CD4-positive, CD25-positive, alpha-beta regulatory T cell (primary cell): ENCODE measurements at places on chromosomes 3 and 15. TPM values are rescaled to one million over a fixed set of nuclear protein-coding genes. Genes with fewer than 3 reads are reported as not detected.

NOX5 gene
- polyA plus RNA-seq, result not detected

CCNB2 gene
- polyA plus RNA-seq, result 15.9 TPM

ABHD17C gene
- 0.32 TPM for polyA plus RNA-seq

GOLGA6L10 gene
- 0.06 TPM for polyA plus RNA-seq

ISLR2 gene
- polyA plus RNA-seq, result not detected

AADACL2 gene
- not detected for polyA plus RNA-seq

LMCD1 gene
- 27.7 TPM for polyA plus RNA-seq

ZMYND10 gene
- polyA plus RNA-seq, result not detected

LEKR1 gene
- 0.73 TPM for polyA plus RNA-seq

OR5K2 gene
- polyA plus RNA-seq, result not detected

KLF15 gene
- polyA plus RNA-seq, result not detected

CHD2 gene
- polyA plus RNA-seq, result 49.5 TPM

RETNLB gene
- not detected for polyA plus RNA-seq

KIF7 gene
- not detected for polyA plus RNA-seq

TRANK1 gene
- 29.1 TPM for polyA plus RNA-seq

CCR2 gene
- 25.6 TPM for polyA plus RNA-seq

BLOC1S6 gene
- 37.9 TPM for polyA plus RNA-seq

AMT gene
- 0.63 TPM for polyA plus RNA-seq

SLCO2A1 gene
- polyA plus RNA-seq, result not detected

CNTN4 gene
- polyA plus RNA-seq, result not detected

NR2E3 gene
- polyA plus RNA-seq, result 0.32 TPM

SLC22A13 gene
- 0.22 TPM for polyA plus RNA-seq

CX3CR1 gene
- polyA plus RNA-seq, result 1.1 TPM

SLC9A9 gene
- polyA plus RNA-seq, result 31.7 TPM

NR2C2 gene
- 12.4 TPM for polyA plus RNA-seq

RAB8B gene
- polyA plus RNA-seq, result 71.0 TPM

LRRC2 gene
- polyA plus RNA-seq, result 1.8 TPM

PROK2 gene
- polyA plus RNA-seq, result 1.5 TPM

PSTPIP1 gene
- polyA plus RNA-seq, result 47.8 TPM
